Fibroblast of the aortic adventitia (primary cell): ENCODE measurements at places on chromosomes 2 and 18.

- peak; percentile 95 for DNase-seq
Observed at GRCh38 chr2:73823916-73824523, 4.7 kb upstream of the STAMBP start.

- DNase-seq: no peak
Observed at GRCh38 chr2:142445551-142446072, 314.8 kb upstream of the LRP1B start.

DNA sequence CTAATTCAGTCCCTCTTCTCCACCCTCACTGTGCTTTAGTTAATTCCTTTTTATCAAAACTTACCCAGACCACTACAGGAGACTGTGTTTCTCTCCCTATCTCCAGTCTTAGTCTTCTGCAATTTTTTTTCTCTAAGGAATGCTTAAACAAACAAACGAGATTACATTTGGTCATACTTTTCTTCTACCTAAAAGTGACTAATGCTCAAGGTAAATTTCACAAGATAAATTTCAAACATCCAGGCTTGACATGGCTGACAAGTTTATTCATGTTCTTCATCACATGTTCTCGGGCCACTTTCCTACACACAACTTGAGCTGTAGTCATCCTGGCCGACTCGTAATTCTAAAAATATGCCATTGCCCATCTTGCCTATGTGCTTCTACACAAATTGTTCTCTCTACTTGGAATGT, 23.2 kb upstream of the ACSL3 start:
- peak; percentile 49 for DNase-seq

DNA sequence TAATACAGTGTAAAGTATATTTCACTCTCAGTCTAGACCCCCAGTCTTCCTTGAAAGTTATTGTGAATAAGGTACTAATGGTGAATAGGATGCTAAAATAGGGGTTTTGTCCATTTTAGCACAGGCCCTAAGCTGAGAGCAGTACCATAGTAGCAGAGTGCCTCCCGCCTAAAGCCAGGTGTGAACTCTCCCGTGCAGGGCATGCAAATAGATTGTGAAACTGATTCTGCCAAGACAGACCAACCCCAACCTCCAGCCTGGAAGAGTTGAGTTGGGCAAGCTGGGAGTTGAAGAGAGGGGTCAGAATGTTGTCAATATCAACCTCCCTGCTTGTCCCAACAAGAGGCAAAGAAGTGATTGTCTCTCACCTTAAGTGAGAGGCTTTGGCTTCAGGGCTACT, 97.4 kb upstream of the CYRIA start:
- DNase-seq: no peak

DNA sequence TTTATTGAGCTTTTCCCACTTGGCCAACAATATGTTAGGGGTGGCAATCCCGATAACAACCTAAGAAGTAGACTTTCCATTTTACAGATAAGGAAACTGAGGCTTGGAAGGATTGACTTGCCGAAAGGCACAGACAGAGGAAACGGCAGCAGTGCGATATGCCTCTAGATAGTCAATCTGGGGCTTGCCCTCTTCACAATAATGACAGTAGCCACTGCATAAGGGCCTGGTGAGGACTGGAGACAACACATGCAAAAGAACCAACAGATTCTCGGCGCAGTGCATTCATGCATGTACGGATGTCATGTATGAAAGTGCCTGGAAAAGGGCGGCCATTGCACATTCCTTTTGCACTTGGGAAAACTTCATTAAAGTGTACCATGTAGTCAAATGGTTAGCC, 811.2 kb downstream of the RNF144A start:
- DNase-seq: no peak

- DNase-seq: no peak
Observed at GRCh38 chr2:168091986-168092385, 155.4 kb downstream of the STK39 start.

DNA sequence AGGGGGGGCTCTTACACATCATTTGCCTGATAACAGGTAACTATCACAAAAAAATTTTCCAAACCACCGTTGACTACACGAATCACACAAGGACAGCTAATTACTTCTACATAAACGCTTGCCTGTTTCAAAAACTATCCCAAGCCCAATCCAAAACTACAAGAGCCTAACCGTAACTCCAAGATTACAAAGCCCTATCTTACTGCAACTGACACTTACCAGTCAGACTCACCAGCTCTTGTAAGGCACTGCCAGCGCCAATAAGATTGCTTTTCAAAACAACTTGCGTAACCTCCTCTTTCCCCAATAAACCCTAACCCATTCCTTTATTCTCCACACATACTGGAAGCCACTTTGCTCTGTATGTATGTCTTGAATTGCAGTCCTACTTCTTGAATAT, 148.4 kb downstream of the NBAS start:
- DNase-seq: no peak

GRCh38 chr2:174577967-174578589, 19.5 kb downstream of the WIPF1 start:
- DNase-seq: peak; percentile 78

DNA sequence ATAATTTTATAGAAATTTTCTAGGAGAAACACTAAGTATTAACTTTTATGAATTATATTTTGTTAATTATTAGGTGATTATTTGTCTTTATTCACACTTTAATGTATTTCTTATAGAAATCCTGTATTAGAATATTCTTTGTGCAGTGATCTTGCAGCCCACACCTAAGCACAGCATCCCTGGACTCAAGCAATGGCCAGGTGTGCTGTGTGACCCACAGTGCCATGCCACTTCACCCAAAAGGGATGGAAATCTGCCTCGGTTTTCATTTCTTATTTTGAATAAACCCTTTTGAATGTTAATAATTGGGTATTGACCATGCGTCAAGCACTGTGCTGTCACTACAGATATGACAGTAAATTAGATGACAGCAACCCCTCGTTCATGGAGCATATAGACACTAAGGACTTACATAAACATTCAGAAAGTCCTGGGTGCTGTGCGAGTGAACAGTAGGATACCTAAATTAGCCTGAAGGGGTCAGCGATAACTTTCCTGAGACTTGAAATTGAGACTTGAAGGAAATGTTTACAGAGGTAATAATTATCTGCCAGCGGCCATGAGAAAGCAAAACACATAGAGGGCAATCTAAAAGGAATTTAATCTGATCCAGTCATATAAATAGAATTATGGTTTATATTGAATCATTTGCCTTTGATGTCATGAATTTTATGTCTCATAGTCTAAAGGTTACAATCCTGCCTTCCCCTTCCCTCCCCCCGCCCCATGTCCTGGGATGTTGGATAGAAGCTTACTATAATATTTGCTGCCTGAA, 52.7 kb upstream of the CALCRL start:
- DNase-seq: peak; percentile 82

DNA sequence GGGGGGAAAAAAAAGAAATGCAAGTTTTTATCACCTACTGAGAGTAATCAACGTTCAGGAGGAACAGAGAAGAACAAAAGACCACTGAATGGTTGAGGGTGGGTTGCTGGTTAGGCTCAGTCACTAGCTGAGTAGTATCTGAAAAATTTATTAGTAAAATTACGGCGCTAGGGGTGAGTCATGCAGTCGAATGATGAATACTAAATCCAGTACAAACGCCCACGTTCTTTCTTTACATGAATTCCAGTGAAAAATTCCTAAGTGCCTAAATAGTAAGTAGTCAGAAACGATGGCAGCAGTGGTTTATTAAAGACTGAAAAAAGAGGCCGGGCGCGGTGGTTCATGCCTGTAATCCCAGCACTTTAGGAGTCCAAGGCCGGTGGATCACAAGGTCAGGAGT, 52.0 kb downstream of the TEKT4 start:
- DNase-seq: no peak

DNA sequence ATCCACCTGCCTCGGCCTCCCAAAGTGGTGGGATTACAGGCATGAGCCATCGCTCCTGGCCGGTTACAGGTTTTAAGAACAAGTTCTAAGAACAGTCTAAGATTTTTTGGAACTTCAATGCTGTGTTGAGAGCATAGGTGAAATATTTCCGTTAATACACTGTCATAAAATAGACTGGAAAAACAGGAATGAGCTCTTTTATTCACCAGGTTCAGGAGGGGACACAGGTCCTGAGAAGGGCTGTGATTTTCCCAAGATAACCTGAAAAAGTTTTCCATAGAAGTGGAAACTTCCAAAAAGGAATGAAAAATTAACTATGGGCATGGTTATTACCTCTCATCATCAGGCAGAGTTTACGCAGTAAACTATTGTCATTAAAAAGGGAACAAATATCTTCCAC, 97.6 kb upstream of the TMEM178A start:
- no peak for DNase-seq

DNA sequence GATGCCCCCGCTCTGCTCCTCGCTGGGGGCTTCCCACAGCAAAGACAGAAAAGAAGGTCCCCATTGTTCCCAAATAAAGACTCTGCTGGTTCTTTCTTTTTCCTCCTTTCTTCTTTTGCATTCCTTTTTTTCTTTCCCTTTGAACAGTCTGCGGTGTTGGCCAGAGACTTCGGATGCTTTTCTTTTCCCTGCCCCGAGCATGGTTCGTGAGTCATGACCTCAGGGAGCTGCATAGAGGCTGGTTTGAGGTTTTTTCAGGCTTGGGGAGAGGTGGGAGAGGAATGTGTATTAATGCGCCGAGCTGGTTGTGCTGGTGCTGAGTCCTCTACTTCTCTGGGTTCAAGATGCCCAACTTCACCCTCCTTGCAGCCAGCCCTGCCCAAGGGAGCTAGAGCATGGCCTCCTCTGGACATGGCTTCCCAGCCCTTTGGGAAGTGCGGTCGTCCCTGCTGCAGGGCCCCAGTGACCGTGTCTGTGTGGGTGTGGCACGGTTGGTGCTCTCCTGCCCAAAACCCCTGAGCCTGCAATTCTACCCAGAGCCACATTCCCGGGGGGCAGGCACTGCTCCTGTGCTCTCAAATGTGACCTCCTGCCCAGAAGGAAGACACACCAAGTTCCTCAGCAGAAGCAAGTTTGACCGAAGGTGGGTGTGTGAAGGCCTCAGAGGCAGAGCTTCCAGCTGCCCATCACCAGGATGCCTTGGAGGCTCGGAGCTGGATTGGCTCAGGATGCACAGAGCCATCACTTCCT, 9.0 kb upstream of the ARHGEF4 start:
- DNase-seq: peak; percentile 41

DNA sequence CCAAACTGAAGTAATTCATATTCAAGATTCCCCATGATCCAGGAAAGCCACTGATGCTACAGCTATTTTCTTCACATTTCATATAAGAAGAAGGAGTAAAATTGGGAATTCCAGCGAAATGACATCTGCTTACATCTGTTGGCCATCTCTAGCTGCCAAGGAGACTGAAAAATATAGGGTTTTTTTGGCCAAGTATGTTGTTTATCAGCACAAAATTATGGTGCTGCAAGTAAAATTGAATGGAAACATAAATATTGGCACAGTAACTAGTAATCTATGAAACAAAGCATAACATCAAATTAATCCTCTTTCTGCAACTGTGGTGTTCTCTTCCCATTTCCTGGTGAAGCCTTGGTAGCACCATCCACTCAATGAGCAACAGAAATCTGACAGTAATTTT, 649.5 kb upstream of the ZNF804A start:
- no peak for DNase-seq

DNA sequence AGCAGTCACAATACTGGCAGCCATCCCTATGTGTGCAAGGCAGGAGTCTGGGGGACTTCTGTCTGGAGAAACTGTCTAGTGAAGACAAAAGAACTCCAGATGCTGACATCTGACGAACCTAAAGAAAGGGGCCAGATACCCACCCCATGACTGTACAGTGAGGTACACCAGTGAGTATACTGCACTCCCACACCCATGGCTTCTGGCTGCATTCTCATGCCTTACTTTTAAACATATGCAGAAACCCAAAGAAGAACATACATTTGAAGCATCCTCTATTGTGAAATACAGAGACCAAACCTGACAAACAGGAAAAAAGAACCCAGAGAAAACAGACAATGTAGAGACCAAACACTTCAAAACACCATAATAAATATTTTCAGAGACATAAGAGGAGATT, 102.2 kb downstream of the ACTR3 start:
- DNase-seq: no peak

DNA sequence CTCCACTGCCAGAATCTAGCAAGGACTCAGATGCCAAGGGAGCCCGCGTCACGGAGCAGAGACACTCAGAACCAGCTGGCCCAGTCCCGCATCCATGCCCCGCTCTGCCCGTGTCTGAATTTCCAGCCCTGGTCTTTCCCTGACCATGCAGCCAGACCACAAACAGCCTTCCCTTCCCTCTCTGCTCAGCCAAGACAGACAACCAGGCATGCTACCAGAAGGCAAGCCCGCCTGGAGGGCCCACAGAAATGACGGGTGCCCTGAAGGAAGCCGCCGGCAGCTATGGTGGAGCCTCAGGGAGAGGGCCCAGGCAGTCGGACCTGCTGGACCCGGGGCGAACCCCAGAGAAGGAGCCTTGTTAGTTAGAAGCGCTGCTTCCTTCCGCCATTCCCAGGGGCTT, 45.1 kb upstream of the MAL start:
- no peak for DNase-seq

GRCh38 chr18:33440060-33441043, at the start of gene CCDC178:
CCDC178 (minus strand) TSS chr18:33440721; CDS start chr18:33412088, 28,633 bp downstream.
- peak; percentile 52 for DNase-seq

GRCh38 chr18:58991167-58991798, 126.6 kb downstream of the ZNF532 start:
- DNase-seq: peak; percentile 35

- DNase-seq: peak; percentile 25
Observed at GRCh38 chr18:3836483-3837335, 386.7 kb downstream of the TGIF1 start.

GRCh38 chr18:73577365-73577764, 570.3 kb downstream of the FBXO15 start:
- peak; percentile 43 for DNase-seq

- no peak for DNase-seq
Observed at GRCh38 chr18:22765896-22766295, 167.2 kb upstream of the RBBP8 start.

GRCh38 chr2:28487258-28487657, 8.6 kb upstream of the PLB1 start:
- no peak for DNase-seq

GRCh38 chr18:11020877-11021414, 128.4 kb downstream of the PIEZO2 start:
- no peak for DNase-seq

DNA sequence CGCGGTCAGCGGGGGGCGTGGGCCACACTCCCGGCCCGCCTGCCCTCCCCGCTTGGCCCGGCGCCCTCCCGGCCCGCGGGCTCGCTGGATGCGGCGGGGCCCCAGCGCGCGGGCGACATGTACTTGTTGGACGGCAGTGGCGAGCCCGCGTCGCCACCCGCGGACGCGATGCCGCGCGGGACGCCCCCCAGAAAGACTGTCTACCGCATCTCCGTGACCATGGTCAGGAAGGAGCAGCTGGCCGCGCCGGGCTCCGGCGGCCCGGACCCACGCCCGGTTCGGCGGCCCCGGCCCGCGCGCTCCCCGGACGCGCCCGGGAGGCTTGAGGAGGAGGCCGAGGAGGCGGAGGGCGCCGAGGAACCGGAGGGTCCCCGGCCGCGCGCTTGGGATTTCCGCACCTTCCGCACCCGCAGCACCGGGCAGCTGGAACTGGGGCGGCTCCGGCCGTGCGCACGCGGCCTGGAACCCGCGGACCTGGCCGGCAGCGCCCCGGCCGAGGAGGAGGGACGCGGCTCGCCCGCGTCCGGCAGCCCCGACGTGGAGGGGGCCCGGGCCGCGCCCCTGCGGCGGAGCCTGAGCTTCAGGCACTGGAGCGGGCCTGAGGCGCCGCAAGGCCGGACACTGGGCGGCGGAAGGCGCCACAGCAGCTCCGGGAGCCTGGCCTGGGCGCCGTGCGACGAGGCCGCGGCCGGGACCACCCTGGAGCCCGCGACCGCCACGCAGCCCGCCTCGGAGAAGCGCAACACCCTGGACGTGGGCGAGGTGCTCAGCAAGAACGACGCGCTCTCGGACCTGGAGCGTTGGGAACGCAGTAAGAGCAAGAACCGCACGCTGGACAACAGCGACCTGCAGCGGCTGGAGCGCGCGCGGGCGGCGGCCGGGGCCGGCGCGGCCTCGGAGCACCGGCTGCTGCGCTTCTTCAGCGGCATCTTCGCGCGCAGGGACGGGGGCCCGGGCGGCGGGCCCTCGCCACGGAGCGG, 176.4 kb downstream of the AGAP1 start:
- peak; percentile 78 for DNase-seq
